ENCODE measurements at places on chromosomes 3 and 15.

GRCh38 chr15:28888900-28889299, 3.1 kb downstream of the APBA2 start:
- no peak for DNase-seq

- no peak for DNase-seq
Measured at GRCh38 chr3:80785475-80785874, 976.0 kb downstream of the GBE1 start.

- DNase-seq = no peak
Measured at GRCh38 chr3:148903022-148903442, 37.9 kb downstream of the CPA3 start.

DNA sequence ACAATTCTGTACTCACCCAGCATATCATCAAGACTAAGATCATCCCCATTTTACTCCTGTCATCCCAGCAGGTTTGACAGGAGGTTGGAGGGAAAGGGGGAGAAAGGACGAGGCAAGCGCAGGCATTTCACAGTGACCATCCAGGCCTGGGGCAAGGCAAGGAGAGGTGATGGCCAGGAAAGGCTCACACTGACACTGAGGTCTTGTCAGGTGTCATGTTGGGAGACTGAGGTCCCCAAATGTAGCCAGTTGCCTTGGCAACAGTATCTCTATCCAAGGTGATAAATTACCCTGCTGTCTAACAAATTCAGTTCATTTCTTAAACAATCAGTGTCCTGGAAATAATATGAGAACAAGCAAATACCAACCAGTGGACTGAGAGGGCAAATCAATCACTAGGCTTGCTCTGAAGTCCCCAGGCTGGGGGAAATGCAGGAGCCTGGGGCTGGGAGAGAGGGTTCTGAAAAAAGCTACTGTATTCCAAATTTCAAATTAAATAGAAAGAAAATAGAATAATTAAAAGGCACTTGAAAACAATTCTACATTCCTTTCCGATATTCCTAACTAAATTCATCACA, 172.8 kb downstream of the OSBPL10 start:
- DNase-seq = no peak

DNA sequence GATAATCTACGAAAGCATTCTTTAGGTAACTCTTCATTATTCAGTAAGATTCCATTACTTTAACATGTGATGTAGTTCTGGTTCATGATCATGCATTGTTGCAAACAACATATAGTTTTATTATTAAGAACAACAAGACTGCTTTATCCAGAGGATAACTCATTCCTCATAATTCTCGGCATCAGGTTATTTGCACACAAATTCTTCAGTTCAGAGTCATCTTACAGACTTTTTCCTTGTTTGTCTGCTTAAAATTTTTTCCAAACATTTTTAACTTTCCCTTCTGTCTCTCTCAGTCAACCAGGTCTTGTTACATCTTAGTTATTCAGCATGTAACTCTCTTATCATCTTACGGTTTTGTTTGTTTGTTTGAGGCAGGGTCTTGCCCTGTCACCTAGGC, 60.1 kb downstream of the VGLL3 start:
- DNase-seq = no peak

- DNase-seq = no peak
Measured at GRCh38 chr3:178325330-178325729, 210.9 kb upstream of the KCNMB2 start.

DNA sequence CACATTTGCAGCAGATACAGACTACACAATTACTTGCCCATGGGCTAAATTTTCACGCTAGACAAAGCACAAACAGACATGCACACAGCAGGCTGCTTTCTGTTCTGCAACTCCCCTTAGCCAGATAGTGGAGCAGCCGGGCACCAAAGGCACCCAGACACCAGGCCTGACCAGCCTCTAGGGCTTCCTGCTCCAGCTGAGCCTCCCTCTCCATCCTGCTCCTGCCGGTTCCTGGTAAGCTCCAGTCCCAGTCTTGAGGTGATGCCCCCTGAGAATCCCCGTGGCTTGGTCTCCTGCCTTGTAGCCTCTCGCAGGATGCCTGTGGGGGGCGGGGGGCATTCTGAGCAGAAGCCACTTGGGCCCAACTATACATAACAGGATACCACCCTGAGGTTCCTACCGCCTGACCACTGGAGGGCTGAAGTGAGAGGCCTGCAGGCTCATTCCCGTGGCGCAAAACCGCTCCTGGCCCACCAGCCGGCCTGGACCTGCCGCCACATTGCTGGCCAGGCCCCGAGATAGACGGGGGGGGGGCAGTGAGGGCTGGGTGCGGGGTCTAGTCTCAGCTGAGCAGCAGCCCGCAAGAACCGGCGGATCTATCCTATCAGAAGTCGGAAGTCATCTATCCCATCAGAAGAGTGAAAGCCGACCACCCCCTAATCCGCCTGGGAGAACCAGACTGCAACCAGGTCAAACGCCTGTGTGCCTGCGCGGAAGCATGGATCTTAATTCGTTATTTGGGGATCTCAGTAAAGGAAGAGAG, 3.9 kb downstream of the FOXL2 start:
- no peak for DNase-seq

GRCh38 chr3:178676942-178677790, 140.9 kb downstream of the KCNMB2 start:
- no peak for DNase-seq

- DNase-seq = no peak
Measured at GRCh38 chr3:158725348-158726011, 6.8 kb downstream of the RARRES1 start.

GRCh38 chr3:148030975-148031374, 621.8 kb downstream of the ZIC1 start:
- no peak for DNase-seq

GRCh38 chr3:16877505-16877904, 7.2 kb upstream of the PLCL2 start:
- no peak for DNase-seq

DNA sequence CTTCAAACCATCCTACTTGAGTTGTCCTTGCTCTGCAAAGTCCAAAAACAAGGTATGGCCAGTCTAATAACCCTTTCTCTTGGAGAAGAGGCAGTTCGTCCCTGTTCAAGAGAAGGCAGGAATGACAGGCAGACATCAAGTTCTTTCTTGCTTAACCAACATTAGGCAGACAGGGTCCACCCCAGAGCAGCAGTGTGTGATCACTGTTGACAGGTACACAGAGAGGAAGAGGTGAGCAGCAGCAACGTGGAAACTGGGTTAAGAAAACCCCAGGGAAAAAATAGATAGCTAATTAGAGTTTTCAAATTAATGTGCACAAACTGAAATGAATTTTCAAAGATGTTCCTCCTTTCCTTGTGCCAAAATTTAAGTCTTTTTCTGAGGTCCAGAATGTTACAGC, 48.2 kb downstream of the TNIK start:
- no peak for DNase-seq

DNA sequence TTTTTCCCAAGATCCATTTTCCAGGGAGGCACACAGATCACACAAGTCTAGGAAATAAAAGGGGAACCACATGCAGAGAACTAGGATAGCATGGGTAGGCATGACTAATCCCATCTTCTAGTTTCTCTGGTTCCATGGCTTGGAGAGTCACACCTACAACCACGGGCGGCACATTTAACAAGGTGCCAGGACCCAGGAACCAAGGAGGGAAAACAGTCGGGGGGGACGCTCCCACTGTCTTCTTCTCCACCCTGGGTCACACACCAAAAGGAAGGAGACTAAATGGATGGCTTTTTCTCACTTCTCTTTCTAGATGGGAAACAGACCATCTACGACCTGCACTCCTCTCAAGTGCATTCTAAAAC, 4.6 kb upstream of the SMCO1 start:
- DNase-seq = no peak

DNA sequence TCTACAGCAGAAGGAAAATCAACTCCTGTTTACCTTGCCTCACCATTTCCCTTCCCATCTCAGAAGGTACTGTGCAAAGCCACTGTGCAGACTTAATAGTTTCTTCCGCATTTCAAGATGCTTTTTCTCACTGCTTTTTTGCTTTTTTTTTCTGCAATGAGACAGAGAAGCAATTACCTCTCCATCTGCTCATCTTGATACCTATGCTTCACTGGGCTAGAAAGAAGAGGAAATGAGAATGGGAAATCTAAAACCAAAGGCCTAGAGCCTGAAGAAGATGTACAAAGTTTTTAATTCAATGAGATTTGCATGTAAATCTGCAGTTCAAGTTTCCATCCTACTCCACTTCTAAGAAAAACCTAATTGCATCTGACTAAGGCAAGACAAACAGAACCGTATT, 238.1 kb upstream of the SETMAR start:
- no peak for DNase-seq

GRCh38 chr3:131007782-131008181, 18.8 kb downstream of the ASTE1 start:
- DNase-seq = no peak

DNA sequence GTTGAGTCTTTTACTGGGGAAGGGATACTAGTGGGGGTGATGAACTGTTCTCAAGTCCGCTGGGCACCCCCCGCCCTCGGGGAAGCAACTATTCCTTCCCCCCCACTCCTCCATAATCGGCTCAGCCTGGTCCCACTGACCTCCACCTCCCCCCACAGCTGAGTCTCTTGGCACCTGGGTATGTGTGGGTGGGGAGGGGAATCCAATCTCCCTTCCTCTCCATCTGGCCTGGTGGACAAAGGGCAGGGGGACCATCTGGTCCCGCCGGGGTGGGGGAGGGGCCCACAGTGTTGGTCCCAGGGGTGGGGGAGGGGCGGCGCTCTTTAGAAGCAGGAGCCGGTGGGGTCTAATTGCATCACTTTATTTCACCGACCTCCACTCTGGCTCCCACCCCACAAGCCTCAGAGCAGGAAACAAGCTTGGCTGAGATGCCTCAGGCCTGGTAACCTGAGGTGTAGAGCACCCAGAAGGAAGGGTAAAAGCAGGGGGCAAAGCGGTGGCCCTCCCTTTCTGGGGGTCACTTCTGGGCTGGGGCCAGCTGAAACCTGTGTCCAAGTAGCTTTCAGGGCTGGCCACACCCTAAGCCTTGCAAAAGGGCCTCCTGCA, 1.0 kb upstream of the PCBP4 start:
- DNase-seq = no peak

DNA sequence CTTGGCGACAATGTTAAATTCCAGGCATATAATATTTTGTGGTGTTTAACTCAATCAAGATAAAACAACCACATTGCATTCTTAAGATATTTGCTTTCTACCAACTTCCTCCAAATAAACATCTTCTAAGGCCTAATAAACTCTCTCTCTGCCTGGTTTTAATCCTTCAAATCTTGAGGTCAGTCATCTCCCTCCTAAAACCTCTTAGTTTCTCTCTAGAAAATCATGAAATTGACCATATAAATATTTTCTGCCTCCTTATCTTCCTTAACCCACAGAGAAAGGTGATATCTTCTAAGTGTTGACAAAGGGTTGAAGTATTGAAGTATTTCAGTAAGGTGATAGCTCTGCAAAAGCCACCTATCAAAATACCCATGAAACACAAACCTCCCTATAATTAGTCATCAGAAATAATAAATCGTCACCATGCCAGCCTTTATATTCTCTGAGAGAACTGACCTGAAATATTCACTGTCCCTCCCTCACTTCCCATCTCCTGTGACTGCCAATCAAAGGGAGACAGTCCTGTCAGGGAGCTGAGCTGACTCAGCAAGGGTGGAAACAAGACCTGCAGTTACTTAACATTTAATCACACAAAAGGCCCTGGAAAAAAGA, 1261.1 kb downstream of the ROBO1 start:
- no peak for DNase-seq

GRCh38 chr15:89673165-89673512, 6.0 kb downstream of the PLIN1 start:
- no peak for DNase-seq

DNA sequence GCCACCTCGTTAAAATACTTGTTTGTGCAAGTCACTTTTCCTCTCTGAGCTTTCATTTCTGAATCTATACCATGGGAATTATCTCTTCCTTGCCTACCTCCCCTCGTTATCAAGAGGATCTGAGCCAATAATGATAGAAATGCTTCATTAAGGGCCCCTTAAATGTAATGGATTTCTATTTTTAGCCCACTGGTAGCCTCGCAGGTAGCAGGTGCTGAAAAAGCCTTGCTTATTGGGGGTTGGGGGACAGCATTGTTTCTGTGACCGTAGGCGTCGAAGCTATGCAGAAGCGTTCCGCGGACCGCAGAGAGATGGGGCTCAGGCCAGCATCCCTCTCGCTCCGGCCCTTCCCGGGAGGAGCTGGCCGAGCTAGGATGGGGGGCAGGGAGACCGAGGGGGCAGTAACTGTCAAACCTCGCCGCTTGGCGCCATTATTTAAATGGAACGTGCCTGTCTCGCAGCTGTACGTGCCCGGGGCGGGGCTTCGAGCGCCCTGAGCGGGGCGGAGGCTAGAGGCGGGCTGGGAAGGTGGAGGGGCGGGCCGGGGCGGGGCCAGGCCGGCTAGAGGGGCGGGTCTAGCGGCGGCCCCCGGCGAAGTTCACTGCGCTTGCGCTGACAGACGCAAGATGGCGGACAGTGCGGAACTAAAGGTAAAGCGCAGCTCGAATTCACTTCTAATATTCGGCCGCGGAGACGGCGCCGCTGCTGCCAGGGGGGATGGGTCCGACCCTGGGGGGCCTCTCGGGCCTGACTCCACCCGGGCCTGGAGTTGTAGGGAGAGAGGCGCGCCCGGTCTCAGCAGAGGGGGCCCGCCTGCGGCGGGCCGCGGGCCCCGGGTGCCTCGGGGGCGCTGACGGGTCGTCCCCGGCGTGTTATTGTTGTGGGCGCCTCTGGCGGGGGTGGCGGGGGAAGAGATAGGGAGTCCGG, at the start of gene PIAS1:
Gene PIAS1, plus strand, starts transcription at position 615 of the 927 bp plus-strand sequence. Its CDS starts 12 bp downstream, at position 627.
- peak; percentile 83 for DNase-seq

DNA sequence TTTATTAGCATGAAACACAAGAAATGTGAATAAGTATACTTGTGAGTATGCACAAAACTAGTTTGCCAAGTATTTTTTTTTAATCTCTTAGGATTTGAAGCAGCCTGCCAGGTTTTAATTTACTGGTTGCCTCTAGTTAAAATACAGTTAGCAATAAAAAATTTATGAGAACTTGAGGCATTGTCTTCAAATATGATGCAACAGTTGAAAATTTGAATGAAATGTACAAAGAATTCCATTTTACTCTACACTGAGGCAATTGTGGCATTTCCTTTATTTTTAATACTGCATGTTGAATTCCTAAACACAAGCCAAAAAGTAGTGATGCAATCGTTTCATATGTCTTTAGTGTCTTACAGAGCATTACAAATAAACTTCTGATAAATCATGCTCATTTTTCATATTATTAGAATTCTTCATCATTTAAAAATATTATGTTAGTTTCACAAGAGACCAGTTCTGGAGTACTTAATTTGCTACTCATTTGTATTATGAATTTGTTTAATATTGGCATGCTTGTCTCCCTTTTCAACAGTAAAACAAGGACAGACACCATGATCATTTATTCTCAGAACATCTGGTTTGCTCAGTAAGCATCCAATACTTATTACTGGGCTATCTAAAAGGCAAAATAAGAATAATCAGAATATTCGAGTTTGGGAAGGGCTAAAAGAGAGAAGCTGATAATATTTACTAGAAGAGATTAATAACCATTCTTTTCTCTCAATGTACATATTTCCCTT, 124.8 kb upstream of the PTX3 start:
- DNase-seq = no peak
